ENCODE measurements at places on chromosomes 7 and 10. TPM values are rescaled to one million over a fixed set of nuclear protein-coding genes. Genes with fewer than 3 reads are reported as not detected.

GRCh38 chr7:568031-568951 is 48.6 kb upstream of the PDGFA start:
- no peak for DNase-seq

GRCh38 chr10:95308389-95309302 is 17.8 kb upstream of the PDLIM1 start:
- peak; percentile 90 for DNase-seq

DNA sequence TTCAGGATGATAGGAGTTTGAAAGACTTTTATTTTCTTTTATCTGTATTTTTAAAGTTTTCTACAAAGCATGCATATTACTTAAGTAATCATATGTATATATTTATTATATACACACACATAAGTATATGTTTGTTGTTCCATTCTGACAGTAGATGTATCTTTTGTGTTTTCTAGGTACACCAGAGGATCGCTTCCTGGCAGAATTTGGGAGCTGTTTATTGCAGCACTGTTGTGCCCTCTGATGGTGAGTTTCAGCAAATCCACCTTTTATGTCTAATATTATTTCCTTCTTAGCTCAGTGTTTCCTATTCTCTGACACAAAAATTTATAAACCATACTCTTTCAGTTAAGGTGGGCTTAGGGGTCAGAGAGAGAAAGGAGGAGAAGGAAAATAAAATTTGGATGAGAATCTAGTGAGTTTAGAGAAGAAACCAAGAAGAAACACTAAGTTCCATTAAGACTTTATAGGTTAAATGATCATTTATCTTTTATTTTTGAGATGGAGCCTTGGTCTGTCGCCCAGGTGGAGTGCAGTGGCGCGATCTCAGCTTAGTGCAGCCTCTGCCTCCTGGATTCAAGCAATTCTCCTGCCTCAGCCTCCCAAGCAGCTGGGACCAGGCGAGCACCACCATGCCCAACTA is 59.2 kb upstream of the OIT3 start:
- no peak for DNase-seq

- no peak for DNase-seq
These were observed 49.4 kb upstream of the OCM start for GRCh38 chr7:5831196-5831595.

DNA sequence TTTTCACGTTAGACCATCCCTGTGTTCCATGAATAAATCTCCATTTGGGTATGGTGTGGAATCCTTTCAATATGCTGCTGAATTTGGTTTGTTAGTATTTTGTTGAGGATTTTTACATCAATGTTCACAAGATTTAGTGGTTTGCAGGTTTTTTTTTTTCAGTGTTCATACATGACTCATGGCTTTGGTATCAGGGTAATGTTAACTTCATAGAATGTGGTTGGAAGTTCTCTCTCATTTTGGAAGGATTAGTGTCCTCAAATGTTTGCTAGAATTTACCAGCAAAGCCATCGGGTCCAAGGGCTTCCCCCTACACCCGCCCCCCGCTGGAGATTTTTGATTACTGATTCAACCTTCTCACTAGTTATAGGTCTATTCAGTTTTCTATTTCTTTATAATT is 398.0 kb downstream of the NXPH1 start:
- no peak for DNase-seq

DNA sequence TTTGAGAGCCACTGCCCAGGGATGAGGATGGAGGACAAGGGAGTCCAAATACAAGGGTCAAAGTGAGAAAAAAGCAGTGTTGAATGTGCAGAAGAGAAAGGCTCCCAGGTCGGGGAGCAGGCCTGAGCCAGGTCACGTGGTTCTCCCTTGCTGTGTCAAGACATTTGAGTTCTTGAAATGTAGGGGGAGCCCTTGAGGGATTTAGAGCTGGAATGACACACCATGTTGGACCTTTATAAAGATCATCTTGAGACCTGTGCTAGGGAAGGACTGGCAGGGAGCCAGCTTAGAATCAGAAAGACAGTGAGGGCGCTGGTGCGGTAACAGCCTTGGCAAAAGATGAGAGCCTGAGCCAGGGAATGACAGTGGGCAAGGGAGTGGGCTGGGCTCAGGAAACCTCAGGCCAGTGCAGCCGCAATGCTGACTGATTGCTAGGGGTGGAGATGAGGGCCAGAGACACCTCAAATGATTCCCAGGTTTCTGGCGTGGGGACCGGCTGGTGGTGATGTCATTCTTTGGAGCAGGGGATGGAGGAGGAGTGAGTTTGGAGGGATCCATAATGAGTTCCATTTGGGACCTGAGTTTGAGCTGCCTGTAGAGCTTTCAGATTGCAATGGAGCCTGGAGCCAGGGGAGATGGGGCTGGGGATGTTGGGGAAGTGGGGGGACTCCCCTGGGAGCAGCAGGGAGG is 120.1 kb downstream of the PTPN20 start:
- DNase-seq, result no peak

GRCh38 chr7:47690902-47691558 is 109.1 kb upstream of the TNS3 start:
- DNase-seq, result no peak

DNA sequence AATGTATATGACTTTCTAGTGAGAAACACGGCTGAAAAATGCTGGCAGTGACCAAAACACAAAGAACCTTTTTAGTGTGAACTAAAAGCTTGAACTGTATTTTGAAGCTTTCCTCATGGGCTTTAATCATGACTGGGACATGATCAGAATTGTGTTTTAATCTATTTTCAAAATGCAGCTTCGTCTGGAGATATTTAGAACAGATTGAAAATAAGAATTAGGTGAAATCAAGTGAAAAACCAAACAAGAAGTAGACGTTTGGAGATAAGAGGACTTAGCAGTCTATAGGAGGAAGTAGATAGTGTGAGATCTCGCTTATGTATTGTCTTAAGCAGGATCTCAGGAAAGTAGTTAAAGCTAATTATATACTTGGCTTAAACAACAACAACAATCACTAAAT is 865.4 kb upstream of the MBL2 start:
- no peak for DNase-seq

DNA sequence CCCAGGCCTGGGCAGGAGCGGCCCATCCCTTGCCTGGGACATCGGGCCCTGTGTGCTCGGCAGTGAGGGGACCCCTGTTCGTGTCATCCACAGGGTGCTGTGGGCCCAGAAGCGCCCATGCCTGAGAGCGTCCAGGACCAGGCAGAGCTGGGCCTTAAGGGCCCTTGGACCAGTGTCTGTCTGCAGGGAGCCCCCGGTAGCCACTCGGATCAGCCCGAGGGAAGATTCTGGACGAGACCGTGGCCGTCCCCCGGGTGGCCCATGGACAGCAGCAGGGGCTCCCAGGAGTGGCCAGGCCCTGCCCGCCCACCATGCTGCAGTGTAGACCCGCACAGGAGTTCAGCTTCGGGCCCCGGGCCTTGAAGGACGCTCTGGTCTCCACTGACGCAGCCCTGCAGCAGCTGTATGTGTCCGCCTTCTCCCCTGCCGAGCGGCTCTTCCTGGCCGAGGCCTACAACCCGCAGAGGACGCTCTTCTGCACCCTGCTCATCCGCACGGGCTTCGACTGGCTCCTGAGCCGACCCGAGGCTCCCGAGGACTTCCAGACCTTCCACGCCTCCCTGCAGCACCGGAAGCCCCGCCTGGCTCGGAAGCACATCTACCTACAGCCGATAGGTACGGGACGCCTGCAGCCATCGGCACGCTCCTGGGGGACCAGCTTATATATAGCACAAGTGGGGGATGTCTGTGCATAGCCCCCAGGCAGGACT is 12.3 kb downstream of the AMZ1 start:
- no peak for DNase-seq

DNA sequence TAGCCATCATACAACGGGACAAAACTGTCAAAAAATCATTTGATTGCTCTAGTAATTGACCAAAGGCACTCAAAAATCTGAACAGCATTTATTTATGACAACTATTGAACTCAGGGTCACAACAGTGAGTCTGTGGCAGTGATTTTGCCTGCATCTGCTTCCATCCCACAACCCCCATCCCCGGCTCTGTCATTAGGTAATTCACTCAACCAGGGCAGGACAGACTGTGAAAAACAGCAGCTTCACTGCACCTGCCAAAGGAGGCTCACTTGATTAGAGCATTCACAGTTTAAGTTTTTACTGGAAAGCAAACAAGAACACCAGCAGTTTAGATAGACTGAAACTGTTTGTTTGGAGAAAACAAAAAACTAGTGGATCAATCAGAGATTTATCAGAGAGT is 22.2 kb downstream of the NRCAM start:
- DNase-seq, result no peak

GRCh38 chr10:78893217-78893616 is 175.5 kb upstream of the ZMIZ1 start:
- DNase-seq, result no peak

DNA sequence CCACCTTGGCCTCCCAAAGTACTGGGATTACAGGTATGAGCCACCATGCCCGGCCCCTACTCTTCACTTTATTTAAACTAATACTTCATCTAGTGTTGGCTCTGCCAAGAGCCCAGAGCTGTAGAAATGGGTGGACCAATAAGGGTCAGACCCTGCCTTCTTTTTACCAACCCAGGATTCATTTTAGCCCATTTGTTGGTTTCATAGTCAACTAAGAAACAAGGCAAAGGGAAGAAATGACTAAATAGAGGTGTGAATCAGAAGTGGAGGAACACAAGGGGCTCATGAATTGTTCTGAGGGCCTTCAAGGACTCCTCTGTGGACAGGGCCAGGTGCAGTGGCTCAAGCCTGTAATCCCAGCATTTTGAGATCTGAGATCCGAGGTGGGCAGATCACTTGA is 1.1 kb downstream of the ANKRD2 start:
- DNase-seq, result no peak

DNA sequence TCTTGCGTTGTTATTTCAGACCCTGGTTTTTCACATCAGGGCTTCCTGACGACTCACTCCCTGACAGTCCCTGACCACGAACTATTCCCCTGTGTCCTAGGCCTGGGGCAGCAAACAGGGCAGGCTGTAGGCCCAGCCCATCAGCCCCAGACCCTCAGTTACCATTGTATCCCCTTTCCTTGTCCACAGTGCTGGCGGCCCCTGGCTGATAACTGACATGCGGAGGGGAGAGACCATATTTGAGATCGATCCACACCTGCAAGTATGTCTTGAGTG is 50.5 kb upstream of the TRIM8 start:
- DNase-seq, result no peak

- DNase-seq, result peak; percentile 52
These were observed 46.8 kb downstream of the PIK3AP1 start for GRCh38 chr10:96673318-96674099.

DNA sequence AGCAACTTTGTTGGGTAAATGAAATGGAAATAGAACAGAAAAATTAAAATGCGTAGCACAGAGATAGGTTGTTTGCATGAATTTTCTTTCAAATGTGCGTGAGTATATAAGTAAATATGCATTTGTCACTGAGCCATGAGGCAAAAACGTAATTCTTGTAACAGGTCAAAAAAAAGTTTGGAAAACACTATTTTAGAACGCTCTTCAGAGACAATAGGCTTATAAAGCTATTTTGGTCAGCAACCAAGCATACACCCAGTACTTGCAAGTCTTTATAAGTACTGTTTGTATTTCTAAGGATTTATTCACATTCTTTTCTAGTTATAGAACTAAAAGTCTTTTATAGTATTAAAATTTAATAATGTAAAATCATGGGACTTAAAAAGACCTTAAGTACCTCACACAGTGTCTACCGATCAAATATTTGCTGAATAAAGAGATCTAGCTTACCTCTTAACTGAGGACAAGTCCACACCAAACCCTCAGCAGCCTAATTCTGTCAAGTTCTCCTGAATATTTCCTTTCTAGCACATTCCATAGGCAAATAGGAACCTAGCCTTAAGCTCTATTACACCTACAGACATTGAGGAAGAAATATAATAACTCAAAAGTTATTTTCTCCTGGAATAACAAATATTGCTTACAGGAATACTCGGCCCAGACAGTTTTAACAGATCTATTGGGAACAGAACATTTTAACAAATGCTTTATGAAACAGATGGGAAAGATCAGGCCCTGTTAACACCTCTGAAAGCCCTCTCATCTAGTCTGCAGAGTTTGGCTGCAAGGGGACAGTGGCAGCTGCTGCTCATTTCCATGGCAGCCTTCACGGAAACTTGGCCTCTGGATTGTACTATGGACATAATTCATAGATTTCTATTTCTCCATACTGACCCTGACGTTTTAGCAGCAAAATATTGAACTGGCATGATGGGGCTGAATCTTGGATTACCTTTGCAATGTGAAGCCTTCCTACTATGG is 8.8 kb downstream of the CRPPA start:
- DNase-seq, result no peak

DNA sequence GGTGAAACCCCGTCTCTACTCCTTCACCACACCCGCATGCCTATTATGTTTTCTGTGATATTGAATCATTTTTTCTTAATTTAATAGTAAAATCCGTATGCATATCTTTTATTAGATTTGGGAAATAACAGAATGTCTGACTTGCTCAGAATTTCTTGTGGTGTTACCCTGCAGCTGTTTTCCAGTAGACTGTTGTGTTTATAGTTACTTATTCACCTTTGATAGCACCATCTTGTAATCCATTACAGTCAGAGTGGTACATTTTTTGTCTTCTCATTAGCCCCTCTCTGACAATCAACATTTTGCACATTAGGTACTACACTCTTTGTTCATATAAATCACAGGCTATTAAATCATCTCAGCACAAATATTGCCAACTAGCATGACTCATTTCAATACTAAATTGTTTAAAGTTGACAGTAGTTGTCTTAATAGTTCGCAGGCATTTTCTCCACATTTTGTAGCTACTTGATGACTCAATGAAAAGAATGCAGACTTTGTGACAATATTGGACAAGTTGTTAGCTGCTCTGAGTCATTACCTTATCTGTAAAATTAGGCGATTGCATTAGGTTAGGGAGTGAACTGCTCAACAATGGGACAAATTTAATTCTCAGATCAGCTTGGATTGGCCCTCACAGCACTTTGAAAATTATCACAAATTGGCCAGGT is 17.8 kb upstream of the SLC16A12 start:
- no peak for DNase-seq

DNA sequence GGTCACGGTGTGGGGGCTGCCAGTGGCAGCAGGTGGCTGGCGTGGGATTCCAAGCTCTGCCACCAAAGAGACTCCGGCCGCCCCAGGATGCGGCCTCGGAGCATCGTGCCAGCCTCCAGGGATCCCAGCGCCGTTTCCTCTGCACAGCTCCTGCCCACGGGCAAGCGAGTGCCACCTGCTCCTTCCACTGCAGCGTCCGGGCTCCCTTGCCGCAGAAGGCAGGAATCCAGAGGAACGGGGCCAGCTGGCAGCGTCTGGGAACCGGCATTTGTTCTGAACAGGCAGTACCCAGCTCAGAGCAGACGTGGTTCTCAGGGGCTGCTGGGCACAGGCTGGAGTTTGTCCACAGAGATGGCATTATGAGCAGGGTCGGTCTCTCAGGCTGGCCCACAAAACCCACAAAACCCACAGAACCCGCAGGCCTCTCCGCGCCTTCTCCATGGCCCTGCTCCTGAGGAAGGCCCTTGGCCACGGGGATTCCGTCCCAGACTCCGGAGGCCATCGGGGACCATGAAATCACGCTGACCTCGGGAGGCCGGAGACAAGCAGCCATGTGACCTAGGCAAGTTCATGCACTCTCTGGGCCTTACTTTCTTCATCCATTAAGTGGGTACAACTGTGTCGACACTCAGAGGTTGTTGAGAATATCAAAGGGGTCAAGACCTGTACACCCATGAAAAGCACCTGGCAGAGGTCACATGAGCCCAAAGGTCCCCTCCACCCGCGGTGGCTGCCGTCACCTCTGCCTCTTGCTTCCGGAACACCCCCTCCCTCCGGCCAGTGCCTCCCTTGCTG is 72.1 kb upstream of the TNRC18 start:
- peak; percentile 57 for DNase-seq

The TASOR2 gene
- 55.0 TPM for total RNA-seq

The COMTD1 gene
- 761 TPM for total RNA-seq

The ACTR3C gene
- total RNA-seq, result 40.6 TPM

The SERPINE1 gene
- total RNA-seq, result 6.6 TPM

The KEL gene
- not detected for total RNA-seq

The FAM204A gene
- total RNA-seq, result 16.8 TPM

The RADIL gene
- 0.80 TPM for total RNA-seq

The ADAMTS14 gene
- 3.8 TPM for total RNA-seq
